T47D (cell line): ENCODE measurements at places on chromosomes 6 and 20.

- DNase-seq = no peak
Observed at GRCh38 chr6:111597291-111598086, 8.2 kb downstream of the TRAF3IP2 start.

- no peak for DNase-seq
Observed at GRCh38 chr20:916825-917224, 691 bp upstream of the ANGPT4 start.

- DNase-seq = no peak
Observed at GRCh38 chr6:45710304-45710821, 305.3 kb downstream of the CLIC5 start.

DNA sequence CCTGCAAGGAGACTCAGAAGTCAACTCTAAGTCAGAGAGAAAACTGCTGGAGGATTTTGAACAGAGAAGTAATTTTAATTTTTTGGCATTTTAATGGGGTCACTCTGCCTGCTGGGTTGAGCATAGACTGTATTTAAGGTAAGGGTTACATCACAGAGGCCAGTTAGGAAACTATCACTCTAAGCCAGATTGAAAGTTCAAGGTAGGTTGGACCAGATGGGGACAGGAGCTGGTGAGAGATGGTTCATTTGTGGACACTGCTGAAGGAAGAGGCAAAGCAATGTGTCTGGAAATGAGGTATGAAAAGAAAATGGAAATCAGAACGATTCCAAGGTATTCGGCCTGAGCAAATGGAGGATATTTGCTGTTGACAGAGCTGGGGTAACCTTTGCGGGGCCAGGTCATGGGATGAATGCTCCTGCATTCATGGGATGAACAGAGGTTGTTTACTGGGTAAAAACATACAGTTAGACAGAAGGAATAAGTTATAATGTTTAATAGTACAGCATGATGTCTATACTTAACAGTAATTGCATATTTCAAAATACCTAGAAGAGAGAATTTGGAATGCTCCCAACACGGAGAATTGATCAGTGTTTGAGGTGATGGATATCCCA lies 26.9 kb downstream of the FRK start:
- no peak for DNase-seq

DNA sequence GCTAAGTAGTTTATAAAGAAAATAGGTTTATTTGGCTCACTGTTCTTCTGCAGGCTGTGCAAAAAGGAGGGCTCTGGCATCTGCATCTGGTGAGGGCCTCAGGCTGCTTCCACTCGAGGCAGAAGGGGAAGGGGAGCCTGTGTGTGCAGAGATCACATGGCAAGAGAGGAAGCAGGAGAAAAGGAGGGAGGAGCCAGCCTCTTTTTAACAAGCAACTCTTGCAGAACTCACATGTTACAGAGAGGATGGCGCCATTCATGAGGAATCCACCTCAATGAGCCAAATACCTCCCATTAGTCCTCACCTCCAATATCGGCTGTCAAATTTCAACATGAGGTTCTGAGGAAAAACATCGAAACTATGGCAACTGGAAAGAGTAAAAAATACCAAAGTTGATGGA lies 666.6 kb upstream of the SLC35B3 start:
- no peak for DNase-seq
